AG04449 (cell line): ENCODE measurements at places on chromosomes 3 and 15.

GRCh38 chr3:20080956-20081554 is 40.8 kb downstream of the KAT2B start:
- no peak for DNase-seq

DNA sequence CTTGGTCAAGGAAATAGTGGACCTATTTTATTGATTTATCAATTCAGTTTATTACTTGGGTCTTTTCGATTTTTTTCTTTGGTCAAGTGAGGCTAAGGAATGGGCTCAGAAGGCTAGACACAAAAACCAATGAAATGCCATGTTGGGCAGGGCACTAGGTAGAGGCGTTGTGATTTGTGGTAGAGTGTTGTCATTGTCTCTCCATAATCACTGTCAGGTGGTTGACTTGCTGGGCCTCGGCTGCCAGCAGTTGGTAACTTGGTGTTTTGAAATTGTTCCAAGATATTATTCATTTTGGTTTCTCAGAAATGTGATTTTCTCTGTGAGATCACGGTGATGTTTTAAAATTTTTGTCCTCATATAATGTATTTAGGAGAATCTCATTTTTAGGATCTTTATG is 173.6 kb downstream of the KLHL25 start:
- no peak for DNase-seq

DNA sequence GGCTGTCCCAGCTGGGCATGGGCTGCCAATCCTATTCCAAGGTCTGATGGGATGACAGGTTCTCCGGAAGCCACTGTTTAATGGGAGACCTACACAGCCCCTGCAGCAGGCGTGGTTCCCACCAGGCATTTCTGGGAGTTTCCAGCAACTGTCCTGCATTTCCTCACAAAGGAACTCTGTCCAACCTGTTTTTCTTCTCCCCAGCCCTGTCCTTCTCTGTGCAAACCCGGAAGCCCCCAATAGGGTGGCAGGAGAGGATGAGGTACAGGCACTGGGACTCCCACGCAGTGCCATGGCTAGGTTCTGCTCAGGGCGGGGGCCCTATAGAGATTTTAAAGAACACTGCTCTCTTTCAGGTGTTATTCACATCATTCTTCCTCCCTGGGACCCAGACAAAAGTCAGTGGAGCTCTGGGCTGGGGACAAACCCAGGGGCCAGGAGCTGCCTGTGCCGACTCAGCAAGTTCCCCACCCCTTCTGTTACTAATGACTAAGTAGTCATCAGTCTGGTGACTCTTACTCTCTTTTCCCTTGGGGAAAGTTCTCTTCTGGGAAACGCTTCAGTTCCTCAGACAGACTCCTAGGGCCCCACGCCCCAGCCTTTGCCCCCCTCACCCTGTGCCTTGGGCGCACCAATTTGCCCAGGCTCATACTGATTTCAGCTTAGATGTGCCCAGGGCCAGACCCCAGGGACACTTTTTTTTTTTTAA is 97.7 kb downstream of the CD47 start:
- no peak for DNase-seq

- DNase-seq, result peak; percentile 74
Measured at GRCh38 chr15:77266708-77267386, 153.1 kb downstream of the PEAK1 start.

DNA sequence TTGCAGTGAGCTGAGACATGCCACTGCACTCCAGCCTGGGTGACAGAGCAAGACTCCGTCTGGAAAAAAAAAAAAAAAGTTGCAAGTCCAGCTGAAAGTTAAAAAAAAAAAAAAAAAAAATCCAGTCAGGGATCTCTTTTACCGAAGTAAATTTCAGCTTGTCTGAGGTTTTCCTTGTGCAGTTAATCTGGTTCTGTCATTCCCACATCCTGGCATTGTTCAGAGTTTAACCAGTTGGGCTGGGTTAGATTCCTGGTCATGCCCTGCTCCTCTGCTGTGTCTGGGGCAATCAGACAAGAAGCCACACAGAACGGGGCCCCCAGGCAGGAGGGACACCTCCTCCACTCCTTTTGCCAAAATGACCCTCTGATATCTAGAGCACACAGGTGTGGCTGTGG is 84.1 kb upstream of the KLHL25 start:
- no peak for DNase-seq

DNA sequence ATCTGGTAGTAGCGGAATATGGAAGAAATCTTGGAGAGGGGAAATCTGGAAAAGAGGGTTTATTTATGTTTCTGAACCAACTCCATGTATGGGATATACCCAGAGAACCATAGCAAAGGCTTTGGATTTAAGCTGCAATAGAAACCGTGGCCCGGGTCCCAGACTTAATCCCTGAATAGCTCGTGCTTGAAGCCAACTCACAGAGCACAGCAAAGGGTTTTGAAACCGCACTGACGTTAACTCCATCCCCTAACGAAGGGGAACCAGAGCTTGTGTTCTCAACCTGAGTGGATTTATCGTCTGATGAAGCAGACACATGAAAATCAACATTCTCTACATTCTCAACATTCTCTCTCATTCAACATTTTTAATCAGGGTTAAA is 154.6 kb downstream of the APBA2 start:
- peak; percentile 52 for DNase-seq

DNA sequence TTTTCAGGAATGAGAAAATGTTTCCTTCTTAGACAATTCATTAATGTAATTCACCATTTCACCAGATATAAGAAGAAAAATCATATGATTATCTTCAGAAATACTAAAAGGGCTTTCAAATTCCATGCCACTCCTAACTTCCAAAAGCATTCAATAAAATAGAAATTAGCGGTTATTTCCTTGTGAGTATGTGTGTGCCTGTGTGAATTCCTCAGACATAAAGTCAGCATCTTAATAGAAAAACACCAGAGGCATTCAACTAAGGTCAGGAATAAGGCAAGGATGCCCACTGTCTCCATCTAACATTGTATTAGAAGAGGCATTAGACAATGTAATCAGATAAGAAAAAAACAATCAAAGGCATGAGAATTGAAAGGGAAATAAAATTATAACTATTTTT is 88.4 kb downstream of the PLCH1 start:
- no peak for DNase-seq

- no peak for DNase-seq
Measured at GRCh38 chr3:134697830-134698689, 47.2 kb upstream of the KY start.

DNA sequence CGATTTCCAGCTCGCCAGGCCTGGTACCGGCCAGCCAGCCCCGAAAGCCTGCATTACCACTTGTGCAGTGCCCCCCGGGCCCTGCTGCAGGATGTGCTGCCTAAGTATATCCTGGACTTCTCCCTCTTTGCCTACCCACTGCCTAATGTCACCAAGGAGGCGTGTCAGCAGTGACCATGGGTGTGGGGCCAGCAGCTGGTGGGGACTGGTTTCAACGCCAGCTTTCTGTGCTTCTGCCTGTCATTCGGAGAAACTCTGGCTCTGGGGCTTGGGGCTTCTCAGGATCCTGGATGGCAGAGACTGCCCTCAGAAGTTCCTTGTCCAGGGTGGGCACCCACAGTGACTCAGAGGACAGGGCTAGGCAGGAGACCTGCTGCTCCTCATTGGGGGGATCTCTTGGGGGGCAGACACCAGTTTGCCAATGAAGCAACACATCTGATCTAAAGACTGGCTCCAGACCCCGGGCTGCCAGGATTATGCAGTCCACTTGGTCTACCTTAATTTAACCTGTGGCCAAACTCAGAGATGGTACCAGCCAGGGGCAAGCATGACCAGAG is 1.5 kb downstream of the CHST14 start:
- no peak for DNase-seq

- no peak for DNase-seq
Measured at GRCh38 chr3:23241256-23241655, 38.1 kb downstream of the UBE2E2 start.

GRCh38 chr3:36524560-36524959 is 144.3 kb downstream of the STAC start:
- no peak for DNase-seq

- DNase-seq, result no peak
Measured at GRCh38 chr3:150117076-150117475, 146.4 kb upstream of the PFN2 start.

DNA sequence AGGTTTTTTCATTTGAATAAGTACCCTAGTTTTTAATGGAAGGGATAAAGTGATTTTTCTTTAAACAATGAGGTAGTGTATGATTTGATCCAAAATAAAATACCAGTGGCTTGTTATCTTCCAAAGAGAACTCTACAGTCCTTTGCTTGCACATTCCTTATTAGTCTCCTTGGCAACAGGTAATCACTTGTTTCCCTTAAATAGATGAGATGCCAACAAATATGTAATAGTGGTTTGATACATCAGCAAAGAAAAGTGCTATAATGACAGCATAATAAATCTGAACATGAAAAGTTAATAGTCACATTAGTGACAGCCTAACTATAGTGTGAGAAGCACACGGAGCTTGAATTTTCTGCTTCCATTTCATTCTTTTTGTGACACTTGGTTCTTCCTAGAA is 360.2 kb downstream of the ZNF385D start:
- DNase-seq, result peak; percentile 16

DNA sequence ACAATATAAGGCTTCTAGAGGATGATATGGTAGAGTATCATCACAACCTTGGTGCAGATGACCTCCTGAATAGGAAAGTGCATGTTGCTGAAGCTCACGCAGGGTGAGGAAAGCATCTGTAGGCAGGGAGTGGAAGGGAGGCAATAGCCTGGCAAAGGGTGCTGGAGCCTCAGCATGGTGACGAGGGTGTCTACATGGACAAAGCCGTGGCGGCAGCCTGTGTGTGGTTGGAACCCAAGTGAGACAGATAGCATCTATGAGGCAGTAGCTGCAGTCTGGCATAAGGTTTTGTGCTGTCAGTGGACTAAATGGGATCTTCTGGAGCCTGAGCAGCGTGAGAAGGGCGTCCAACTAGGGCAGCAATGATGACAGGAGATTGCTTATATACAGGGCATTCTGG is 132.5 kb downstream of the DLG1 start:
- DNase-seq, result no peak

DNA sequence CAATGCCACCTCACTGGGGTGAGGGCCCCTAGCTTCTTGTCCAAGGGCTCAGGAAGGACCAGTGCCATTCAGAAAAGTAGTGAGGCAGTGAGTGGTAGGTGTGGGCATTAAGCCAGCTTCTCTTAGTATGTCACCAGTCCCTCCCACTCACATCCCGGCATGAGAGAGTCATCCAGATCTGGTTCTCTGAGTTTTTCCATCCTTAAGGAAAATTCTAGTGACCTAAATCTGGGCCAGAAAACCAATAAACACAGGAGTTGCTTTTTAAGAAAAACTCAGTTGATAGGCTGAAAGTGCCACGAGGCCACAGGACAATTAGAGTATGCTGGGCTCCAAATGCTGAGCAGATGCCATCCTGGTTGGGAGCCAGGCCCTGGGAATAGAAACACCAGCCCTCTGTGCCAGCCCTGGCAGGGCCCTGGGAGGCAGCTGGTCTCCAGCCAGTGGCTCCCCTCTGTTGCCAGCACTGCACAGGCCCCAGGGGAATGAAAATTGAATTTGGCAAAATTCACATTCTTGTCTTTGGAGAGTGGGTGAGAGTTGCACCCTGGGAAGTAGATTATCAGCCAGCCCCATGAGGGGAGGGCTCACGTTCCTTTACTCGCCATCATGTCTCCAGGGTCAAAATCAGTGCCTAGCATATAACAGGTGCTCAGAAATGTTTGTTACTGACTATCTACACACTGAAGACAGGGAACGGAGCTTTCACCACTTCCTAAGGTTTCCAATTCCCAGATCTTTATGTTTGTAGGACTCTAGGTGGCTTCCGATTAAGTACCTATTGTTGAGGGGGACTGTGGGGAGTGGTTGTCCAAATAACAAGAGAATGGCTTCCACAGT is 52.8 kb downstream of the FAM43A start:
- no peak for DNase-seq

GRCh38 chr3:8767256-8767666 is 2.2 kb downstream of the OXTR start:
- DNase-seq, result no peak

- no peak for DNase-seq
Measured at GRCh38 chr15:29988701-29989100, 94.1 kb upstream of the GOLGA8J start.

- no peak for DNase-seq
Measured at GRCh38 chr3:156742401-156742800, 68.0 kb downstream of the TIPARP start.

DNA sequence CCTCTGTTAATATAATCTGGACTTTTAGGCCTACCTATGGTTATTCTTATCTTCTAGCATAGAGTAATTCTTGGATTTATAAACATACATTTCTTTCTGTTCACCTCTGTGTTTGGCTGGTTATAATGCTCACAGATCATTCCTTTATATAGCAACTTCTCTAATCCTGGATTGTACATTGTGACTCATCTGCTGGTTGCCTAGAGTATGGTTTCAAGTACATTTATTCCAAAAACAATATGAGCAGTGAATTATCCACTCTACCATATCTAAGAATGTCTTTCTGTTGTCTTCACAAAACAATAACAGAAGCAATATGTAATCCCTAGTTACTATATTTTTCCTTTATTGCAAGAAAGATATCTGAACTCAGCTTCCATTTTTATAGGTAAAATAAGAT is 35.3 kb downstream of the FSIP1 start:
- peak; percentile 42 for DNase-seq

DNA sequence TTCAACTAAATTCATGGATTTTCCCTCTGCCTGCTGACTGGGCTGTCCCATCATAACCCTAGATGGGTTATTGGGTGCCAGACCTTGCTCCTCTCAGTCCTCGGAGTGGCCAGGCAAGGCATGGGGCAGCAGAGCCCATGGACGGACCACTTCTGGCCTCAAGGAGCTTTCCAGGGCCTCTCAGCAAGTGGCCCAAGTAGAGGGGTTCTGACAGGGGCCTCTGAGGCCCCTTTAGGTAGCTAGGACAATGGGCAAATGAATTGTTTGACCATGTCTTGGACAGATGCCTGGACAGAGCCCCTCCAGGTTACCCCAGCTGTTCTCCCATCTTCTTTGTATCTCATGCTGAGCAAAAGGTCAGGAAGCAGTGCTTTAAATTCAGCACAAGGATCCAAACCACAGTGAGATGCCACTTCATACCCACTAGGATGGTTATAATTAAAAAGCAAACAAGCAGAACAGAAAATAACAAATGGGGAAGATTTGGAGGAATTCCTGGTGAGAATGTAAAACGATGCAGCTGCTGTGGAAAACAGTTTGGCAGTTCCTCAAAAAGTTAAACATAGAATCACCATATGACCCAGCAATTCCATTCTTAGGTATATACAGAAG is 61.6 kb downstream of the SPSB4 start:
- DNase-seq, result no peak
